ENCODE measurements at places on chromosomes 16 and 17.

DNA sequence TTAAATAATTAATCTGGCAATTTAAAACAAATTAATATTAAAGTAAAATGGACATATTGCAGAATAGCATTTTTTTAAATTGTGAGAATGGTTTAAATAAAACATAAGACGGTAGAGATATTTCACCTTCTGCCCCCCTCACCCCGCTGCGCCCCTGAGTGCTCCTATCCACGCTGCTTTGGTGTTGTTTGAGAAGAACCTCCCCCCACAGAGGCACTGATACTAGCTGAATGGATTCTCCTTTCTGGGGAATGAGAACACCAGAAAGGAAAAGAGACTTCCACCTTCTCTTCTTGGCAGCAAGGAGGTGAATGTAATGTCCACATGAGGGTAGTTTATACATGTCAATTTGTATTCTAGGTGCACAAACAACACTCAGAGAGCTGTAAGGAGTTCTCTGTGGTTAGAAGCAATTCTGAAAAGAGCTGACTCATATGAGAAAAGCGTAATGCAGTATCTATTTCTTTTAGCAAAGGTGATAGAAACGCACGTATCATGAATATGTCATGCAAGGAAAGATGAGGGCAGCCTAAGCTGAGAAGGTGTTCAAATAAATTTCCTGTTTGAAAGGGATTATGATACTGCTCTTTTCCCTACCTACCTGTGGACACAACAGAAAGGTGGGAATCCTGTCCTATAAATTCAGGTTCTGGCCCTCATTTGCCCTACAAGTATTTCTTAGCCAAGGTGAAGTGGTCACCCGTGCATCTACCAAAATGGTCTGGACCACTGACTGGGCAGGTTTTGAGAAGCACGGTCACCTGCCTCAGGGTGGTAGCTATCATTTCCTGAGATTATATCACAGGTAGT is 126.9 kb downstream of the PARN start:
- peak; percentile 76 for DNase-seq

- no peak for DNase-seq
These were observed 26.7 kb upstream of the ADORA2B start for GRCh38 chr17:15918261-15918660.

- DNase-seq, result no peak
These were observed 66.6 kb downstream of the SIAH1 start for GRCh38 chr16:48318630-48319029.

- no peak for DNase-seq
These were observed 180.7 kb downstream of the PARN start for GRCh38 chr16:14449334-14449733.

DNA sequence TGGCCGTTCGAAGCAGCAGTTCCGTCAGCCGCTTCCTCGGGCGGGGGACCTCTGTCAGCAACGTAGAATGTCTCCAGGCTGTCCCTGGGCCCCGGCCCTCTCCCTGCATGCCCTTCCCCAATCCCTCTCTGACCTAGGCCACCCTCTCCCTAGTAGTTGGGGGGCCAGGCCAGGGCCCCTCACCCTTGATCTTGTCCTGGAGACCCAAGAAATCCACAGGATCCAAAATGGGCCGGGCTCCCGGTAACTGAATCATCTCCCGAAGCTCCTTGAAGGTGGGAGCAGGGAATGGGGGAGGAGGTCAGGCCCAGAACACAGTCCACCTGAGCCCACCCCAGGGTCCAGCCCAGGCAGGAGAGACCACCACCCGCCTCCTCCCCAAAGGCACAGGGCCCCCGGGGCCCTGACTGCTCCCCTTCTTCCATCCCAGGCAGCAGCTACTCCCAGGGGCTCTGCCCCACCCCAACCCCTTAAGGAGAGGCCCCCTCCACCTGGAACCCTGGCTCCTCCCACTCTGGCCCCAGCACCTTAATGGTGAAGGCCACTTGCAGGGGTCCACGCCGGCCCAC is 4.7 kb upstream of the GRIN2C start:
- DNase-seq, result no peak

DNA sequence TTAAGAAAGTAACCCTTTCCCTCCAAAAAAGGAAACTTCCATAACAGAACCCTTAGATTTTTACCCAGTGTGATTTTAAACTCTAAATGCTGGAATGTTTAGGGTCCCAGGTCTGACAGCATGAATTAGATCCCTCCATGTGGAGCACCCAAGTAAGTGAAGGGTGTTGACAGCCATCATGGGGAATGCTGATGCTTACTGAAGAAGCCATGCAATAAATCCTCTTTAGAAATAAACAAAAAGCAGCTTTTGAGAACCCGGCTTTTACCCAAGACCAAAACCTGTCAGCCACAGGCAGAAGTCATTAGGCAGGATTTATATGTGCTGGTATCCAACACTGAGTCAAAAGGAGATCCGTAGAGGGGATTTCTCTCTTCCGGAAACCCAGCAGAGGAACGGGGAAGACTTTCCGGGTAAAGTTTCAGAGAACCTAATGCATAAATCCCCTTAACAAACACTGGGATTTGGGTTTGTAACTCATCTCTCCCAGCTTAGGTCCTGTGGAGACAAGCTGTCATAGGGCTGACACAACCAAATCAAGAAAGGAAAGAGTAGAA is 287.5 kb downstream of the IRX3 start:
- DNase-seq, result no peak

- DNase-seq, result peak; percentile 60
These were observed 108.1 kb upstream of the CDC42EP4 start for GRCh38 chr17:73419881-73420280.

DNA sequence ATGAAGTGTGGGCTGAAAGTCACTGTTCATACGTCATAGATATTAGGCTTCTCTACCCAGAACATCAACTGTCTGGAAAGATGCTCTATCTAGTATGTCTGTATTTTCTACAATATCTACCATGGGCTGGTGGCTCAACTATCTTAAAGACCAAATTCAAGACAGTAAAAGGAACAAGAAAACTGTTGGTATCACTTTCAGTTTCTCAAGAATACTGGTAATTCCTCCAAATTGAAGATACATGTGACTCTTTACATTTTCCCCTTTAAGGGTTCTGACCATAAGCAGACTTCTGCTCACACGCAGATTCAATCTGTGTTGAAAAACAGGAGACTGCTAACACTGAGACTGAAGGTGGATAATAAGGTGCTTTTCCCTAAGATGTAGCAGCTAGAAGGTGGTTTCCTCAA is 24.2 kb downstream of the XPO6 start:
- no peak for DNase-seq

DNA sequence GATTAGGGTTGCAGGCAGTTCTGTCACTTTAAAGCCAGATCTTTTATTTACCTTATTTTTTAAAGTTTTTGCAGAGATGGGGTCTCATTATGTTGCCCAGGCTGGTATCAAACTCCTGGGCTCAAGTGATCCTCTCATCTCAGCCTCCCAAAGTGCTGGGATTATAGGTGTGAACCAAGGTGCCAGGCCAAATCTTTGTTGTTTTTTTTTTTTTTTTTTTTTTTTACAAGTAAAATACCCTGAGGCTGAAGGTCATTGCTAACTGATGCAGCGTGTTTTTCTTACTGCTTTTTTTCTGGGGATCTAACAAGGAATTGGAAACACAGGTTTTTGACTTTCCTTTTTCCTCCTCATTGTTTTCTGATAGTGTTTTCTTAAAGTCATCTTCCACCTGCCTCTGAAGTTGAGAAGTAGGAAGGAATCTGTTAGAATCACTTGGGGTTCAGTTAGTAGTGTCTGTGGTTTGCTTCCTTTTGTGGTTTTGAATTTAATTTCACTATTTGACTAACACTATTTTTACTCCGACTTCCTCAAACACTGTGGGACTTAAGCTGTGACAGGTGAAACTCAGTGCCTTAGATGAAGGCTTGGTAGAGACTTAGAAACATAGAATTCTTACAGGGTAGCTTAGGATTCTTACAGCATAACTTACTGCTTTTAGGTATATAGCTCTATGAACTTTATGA is 22.2 kb downstream of the CLTC start:
- peak; percentile 24 for DNase-seq

DNA sequence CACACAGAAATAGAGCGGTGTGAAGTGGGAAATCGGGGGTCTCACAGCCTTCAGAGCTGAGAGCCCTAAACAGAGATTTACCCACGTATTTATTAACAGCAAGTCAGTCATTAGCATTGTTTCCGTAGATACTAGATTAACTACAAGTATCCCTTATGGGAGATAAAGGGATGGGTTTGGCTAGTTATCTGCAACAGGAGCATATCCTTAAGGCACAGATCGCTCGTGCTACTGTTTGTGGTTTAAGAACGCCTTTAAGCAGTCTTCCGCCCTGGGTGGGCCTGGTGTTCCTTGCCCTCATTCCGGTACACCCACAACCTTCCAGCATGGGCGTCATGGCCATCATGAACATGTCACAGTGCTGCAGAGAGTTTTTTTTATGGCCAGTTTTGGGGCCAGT is 27.0 kb downstream of the TMC6 start:
- DNase-seq, result no peak

DNA sequence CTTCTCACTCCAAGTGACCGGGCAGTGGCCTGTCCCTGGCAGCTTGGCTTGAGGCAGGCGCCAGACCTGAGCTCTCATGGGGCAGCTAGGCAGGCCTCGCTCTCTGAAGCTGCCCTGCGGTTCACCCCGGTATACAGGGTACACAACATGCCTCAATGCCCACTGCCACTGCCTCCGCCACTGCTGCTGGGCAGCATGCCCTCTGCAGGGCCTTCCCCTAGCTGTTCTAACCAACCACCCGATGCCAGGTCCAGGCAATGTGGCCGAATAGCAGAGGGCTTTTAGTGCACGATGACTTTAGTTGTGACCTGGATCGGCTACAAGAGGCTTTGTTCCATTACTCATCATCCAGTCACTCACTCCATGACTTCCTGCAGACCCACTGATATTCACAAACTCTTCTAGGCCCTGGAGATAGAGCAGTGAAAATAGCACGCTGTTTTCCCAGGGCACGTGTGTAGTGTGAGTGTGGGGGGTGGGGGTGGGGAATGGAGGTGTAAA is 19.7 kb downstream of the CDC42EP4 start:
- DNase-seq, result peak; percentile 88

DNA sequence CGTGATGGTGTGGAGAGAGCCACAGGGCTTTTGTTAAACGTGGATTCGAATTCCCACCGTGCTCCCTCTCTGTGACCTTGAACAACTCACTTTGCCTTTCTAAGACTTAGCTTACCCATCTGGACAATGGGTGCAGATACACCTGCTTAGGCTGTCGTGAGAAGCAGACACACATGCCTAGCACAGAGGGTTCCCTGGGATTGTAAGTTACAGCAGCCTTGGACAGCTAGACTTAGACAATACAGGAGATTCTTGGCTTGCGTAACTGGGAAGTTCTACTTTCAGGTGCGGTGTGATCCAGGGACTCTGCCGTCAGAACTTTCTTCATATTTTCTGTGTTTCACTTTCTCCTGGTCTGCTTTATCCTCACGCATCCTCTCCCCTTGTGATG is 127.0 kb downstream of the ABCC1 start:
- DNase-seq, result no peak

DNA sequence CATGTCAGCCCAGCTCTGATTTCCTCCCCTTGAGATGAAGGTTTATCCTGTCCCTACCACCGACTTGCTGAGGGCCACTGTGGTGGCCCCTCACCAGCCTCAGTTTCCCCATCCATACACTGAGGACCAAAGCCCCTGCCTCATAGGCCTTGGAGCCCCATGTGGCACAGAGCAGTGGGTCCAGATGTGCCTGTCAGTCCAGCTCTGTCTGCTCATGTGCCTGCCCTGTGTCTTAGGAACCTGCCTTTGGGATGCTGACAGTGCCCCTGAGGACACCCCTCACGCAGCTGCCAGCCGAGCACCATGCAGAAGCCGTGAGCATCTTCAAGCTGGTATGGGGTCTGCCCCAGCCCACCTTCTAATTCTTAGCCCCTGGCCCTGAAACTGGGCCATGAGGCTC is 35.7 kb downstream of the MYO15A start:
- DNase-seq, result no peak

DNA sequence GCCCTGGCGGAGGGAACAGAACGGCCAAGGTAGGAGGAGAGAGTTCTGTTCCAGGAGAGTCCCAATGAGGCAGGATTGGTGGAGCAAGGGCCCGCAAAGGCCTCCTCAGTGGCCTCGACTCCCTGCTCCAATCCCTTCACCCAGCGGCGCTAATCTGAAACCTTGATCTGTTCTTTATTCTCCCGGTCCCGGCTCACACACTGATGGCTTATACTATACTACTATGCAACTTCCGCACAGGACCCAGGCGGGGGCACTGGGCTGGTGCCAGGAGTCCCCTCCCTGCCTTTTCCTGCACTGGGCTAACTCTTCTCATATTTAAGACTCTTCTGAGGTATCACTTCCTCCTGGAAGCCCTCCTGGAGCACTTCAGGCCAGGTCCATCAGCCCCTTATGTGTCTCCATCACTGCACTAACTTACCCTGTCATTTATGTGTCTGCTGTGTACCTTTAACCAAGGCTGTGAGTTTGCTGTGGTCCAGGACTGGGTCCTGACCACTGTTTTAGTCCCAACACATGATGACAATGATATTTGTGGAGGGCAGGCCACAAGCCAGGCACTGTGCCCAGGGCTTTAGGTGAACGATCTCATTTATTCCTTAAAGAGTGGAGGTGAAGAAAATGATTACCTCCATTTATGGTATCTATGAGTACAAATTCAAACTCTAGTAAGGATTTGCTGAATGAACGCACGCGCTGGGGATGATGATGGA is 6.8 kb downstream of the CCDC102A start:
- no peak for DNase-seq

- DNase-seq, result no peak
These were observed 24.9 kb downstream of the KCNJ16 start for GRCh38 chr17:70099884-70100283.

DNA sequence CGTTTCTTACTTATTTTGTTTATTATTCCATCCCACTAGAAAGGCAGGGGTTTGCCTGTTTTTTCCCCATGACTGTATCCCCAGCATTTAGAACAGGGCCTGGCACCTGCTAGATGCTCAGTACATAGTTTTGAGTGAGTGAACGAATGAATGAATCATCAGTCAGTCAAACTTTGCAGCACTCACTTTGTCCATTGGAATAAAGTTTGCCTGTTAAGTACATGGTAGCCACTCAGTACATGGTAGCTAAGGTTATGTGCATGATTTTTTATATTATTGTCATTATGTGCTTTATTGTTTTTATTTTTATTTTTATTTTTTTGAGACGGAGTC is 88.5 kb downstream of the CMIP start:
- DNase-seq, result no peak

DNA sequence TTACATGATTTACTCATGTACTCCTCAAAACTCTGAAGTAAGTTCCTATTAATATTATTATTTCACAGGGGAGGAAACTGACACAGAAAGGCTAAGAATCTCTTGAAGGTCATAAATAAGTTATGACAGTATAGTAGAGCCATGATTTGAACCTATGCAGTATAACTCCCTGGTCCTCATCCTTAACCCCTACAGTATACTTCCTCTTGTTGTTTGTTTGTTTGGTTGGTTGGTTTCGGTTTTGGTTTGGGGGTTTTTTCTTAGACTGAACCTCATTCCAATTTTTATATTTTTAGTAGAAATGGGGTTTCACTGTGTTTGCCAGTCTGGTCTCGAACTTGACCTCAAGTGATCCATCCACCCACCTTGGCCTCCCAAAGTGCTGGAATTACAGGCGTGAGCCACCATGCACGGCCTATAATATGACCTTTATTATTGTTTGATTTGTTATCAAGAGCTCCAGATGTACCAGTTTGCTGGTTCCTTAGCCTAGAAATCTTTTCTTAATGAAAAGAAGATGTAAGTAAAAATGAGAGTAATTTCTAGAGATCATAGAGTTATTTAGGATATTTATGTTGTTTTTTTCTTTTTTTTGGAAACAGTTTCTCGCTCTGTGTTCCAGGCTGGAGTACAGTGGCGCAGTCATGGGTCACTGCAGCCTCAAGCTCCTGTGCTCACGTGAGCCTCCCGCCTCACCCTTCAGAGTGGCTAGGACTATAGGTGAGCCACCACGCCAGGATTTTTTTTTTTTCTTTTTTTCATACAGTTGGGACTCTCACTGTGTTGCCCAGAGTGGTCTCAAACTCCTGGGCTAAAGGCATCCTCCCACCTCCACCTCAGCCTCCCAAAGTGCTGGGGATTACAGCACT is 4.8 kb downstream of the PRR11 start:
- DNase-seq, result no peak
